ENCODE measurements at places on chromosomes 11 and 22. TPM values are rescaled to one million over a fixed set of nuclear protein-coding genes. Genes with fewer than 3 reads are reported as not detected.
A peak's percentile ranks its signal among the peaks of the same experiment; 100 is the strongest.

DNA sequence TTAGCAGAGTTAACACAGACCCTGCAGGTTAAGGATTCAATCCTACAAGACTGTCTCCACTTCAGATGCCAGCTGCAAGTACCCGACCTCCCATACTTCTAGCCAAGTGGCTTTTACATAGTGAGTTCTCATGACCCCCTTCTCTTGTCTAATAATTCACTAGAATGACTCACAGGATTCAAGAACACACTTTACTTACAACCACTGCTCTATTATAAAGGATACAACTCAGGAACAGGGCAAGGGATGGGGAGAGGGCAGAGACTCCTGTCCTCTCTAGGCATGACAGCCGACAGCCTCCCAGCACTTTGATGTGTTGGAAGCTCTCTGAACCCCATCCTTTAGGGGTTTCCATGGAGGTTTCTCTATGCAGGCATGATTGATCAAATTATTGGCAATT lies 60.0 kb downstream of the MYO18B start:
- H3K27ac ChIP-seq, result no peak overlapping the region
- no peak overlapping the region for H3K4me3 ChIP-seq
- H3K27me3 ChIP-seq, result no peaks in the 10 kb centered on the region

The CNTN5 gene
- not detected for total RNA-seq

The PDE2A gene
- total RNA-seq, result 0.74 TPM

DNA sequence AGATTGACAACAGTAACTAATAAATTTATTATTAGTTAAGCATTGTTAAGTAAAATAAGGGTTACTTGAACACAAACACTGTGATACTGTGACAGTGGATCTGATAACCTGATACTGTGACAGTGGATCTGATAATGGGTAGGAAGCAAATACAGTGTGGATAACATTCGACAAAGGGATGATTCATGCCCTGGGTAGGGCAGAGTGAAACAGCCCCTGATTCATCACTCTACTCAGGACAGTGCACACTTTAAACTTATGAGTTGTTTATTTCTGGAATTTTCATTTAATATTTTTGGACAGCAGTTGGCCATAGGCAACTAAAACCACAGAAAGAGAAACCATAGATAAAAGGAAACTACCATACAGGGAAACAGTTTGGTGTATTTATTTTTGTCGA lies 60.8 kb upstream of the CTSC start:
- H3K27me3 ChIP-seq, result no peaks in the 10 kb centered on the region
- H3K4me1 ChIP-seq, result peaks cover 6% of the 10 kb centered on the region
- no peak overlapping the region for H3K27ac ChIP-seq
- DNase-seq, result no peak
- H3K36me3 ChIP-seq, result no peaks in the 10 kb centered on the region

The SCUBE1 gene
- total RNA-seq, result not detected

The FADS1 gene
- total RNA-seq, result 186 TPM

The MFRP gene
- not detected for total RNA-seq

The GPR83 gene
- 0.05 TPM for total RNA-seq

DNA sequence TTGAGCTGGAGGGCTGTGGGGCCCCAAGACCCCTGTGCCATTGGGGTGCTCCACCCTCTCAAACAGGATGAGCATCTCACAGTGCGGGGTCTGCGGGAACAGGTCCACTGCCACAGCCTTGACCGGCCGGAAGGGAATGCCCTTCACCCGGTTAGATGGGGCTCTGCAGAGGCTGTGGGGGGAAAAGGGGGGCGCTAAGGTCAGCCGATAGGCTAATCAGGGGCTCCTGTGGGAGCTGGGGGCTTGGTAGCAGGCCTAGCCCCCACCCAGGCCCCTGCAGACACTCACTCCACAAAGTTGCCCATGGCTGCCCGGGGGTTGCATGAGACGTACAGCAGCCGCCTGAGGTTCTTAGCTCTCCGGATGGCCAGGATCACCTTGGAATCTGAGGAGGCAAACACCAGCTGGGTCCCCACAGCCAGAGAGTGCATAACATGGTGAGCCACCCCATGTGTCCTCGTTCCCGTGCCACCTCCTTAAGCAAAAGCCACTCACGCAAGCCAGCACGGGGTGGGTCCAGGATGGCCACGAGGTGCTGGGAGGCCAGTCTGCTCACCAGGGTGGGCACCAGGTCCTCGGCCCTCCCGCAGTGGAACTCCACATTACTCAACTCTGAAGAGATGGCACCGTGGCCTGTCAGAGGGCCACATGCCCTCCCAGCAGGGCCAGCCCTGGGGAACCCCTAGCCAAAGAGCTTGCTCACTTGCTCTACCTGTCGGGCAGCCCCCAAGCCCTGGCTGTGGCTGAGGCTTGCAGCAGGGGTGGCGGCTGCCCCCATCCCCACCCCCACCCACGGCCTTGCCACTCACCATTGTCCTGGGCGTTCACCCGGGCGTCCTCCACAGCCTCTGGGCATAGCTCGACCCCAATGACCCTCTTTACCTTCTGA lies 3.0 kb upstream of the RANBP1 start:
- peaks cover 13% of the 10 kb centered on the region for H3K4me1 ChIP-seq
- H3K27me3 ChIP-seq, result no peaks in the 10 kb centered on the region
- no peak overlapping the region for H3K4me3 ChIP-seq
- peaks cover 4% of the 10 kb centered on the region for H3K36me3 ChIP-seq
- DNase-seq, result no peak

The PKDREJ gene
- not detected for total RNA-seq

DNA sequence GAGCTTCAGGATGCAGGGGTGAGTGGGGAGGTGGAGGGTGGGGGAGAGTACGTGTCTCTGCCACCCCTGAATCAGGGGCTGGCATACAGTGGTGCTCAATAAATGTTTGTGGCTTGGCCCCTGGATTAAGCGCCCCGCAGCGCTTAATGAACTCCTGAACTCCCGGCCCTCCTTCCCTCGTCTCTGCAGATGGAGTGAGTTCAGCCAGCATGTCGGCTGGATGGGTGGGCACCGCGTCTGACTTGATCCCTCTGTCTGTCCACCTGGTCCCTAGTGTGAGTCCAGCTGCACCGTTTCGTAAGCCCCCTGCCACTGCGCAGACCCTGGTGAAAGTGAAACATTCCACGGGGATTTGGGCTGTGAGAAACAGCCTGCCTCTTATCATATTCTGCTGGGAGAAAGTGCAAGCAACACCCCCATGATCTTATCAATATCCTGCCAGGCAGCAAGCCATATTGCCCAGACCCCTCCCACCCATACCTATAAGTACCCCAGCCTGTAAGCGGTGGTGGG lies 12.0 kb upstream of the MRGPRD start:
- H3K27ac ChIP-seq, result no peak overlapping the region
- peaks cover 7% of the 10 kb centered on the region for H3K4me1 ChIP-seq
- no peaks in the 10 kb centered on the region for H3K36me3 ChIP-seq

GRCh38 chr11:12494699-12495098 lies 117.3 kb downstream of the PARVA start:
- no peaks in the 10 kb centered on the region for H3K27me3 ChIP-seq
- H3K27ac ChIP-seq, result no peak overlapping the region
- no peaks in the 10 kb centered on the region for H3K4me1 ChIP-seq
- no peak for DNase-seq
- no peak overlapping the region for H3K4me3 ChIP-seq

DNA sequence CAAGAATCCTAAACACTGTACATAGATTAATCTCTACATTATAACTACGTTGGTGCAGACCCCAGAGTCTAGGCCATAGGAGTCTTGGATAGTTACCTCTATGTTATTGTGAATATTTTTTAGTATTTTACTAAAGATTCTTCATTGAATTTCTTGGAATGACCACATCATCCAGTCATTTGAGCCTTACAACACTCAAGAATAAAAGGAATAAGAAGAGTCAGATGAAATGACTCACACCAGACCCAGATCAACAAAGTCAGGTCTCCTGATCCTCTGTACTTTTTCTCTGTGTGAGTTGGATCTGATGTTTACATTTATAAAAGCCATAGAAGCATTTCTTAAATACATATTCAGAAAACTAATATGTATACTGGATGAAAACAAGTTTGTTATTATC lies 179.2 kb upstream of the ARHGAP20 start:
- no peak overlapping the region for H3K27ac ChIP-seq
- H3K4me3 ChIP-seq, result no peak overlapping the region
- H3K4me1 ChIP-seq, result no peaks in the 10 kb centered on the region
- H3K36me3 ChIP-seq, result no peaks in the 10 kb centered on the region
- no peak for DNase-seq

The SLC6A5 gene
- total RNA-seq, result not detected

DNA sequence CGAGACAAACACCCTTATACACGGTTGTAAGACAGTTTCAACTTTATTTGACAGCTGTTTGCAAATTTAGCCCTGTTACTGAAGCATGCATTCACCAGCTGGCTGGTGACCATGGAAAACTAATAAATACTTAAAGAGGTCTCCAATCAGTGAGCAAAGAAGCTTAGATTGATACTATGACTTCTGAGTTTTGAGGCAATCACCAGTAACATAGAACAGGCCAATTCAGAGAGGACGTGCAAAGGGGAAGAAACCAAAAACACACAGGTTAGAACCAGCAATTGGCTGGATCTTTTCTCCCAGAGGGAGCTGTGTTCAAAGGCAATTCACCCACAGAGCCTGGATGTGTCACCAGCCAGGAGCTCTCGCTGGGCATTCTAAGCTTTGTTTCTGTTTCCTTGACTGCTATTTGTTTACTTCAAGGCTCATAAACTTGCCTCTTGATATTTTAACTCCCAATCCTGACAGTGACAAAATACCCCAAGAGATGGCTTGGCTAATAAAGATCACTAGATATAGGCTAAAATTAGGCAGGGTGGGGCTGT lies 113.6 kb upstream of the MTMR2 start:
- no peak overlapping the region for H3K4me3 ChIP-seq
- H3K27ac ChIP-seq, result peak overlapping the region; percentile 19
- no peaks in the 10 kb centered on the region for H3K36me3 ChIP-seq
- no peaks in the 10 kb centered on the region for H3K27me3 ChIP-seq

The UBQLN3 gene
- not detected for total RNA-seq

GRCh38 chr11:86749821-86750401 lies 50.4 kb upstream of the PRSS23 start:
- peak overlapping the region; percentile 9 for H3K27ac ChIP-seq
- H3K4me3 ChIP-seq, result no peak overlapping the region
- no peaks in the 10 kb centered on the region for H3K36me3 ChIP-seq
- peaks cover 6% of the 10 kb centered on the region for H3K4me1 ChIP-seq
- DNase-seq, result no peak
